ENCODE measurements at places on chromosomes 11 and 22. TPM values are rescaled to one million over a fixed set of nuclear protein-coding genes. Genes with fewer than 3 reads are reported as not detected.

GRCh38 chr11:63680834-63681320 is 423 bp upstream of the RTN3 start:
- DNase-seq: no peak

- no peak for DNase-seq
Measured at GRCh38 chr22:17629641-17630040, 1.1 kb upstream of the ATP6V1E1 start.

The TRIM49 gene
- not detected for total RNA-seq

DNA sequence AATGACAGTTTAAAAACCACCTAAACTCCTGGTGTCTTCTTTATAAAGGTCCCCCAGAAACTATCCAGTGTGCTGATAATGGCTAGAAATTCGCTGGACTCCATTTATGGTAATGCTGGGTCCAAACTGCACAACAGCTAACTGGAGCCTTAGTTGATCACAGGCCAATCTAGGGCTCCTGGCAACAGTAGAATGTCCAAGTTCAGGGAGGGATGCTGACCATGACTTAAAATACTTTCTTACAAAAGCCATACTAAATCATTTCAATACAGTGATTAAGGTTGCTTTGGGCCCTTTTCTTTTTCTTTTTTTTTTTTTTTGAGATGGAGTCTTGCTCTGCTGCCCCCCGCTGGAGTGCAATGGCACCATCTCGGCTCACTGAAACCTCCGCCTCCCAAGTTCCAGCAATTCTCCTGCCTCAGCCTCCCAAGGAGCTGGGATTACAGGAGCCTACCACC is 14.5 kb upstream of the GAB2 start:
- peak; percentile 30 for DNase-seq

- DNase-seq: no peak
Measured at GRCh38 chr11:24161587-24161986, 335.3 kb upstream of the LUZP2 start.

- peak; percentile 7 for DNase-seq
Measured at GRCh38 chr11:17852246-17852645, 117.7 kb downstream of the KCNC1 start.

The UBQLNL gene
- total RNA-seq: not detected

- peak; percentile 83 for DNase-seq
Measured at GRCh38 chr22:19848298-19849224, 6.1 kb downstream of the GNB1L start.

- DNase-seq: peak; percentile 98
Measured at GRCh38 chr11:65711785-65712632, at the start of gene KAT5. KAT5 (plus strand) TSS chr11:65712252; CDS start chr11:65712268, 16 bp downstream.

GRCh38 chr11:14542324-14542723 is 22.1 kb upstream of the PSMA1 start:
- DNase-seq: no peak

The FIBIN gene
- 12.5 TPM for total RNA-seq

The MRGPRE gene
- total RNA-seq: not detected

DNA sequence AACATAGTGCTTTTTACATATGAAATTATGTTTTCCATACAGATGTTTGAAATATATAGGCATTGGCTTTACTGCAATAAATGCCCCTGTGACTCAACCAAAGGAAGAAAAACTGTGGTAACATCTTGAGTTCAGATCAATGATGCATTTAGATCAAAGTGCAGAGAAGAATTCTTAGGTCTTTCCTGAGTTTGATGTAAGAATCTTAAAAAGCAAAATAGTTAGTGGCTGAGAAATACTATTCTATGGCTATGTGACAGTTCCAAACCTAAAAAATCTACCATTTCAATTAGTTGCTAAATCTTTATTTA is 93.7 kb downstream of the SOX6 start:
- no peak for DNase-seq

The ESAM gene
- 0.19 TPM for total RNA-seq

DNA sequence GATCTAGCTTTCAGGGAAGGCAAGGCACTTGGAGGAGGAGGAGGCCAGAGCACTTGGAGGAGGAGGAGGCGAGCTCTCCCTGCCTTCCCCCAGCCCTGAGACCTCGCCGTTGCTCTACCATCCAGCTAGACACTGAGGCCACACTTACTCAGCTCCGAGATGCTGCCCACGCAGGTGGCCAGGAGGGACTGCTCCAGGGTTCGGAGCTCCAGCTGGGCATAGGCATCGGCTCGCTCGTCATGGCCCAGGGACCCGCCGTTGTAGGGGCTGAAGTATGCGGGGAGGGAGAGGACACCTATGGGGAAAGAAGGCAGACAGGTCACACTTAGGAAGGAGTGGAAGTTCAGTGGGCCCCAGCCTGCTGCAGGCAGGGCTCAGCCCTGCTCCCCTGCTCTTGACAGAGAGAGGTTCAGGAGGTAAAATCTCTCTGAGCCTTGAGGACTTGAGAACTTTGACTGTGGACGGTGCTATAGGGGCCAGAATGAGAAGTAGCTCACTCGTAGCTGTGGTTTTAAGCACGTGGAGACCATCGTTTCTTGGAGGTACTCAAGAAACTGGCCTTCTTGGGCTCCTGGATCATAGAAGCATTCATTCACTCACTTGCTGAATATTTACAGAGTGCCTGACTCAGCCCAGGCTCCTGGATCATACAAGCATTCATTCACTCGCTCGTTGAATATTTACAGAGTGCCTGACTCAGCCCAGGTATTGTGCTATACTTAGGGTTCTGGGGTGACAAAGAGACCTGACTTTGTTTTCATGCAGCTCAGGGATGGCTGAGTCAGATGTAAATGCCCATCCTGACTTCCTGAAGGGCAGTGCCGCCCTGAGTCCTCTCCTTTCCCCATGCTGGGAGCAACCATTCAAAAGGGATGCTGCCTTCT is 99.2 kb downstream of the NAT10 start:
- DNase-seq: peak; percentile 69

- no peak for DNase-seq
Measured at GRCh38 chr11:115390441-115390840, 113.8 kb downstream of the CADM1 start.

- no peak for DNase-seq
Measured at GRCh38 chr11:121429556-121429955, 22.6 kb upstream of the SORL1 start.

GRCh38 chr11:115927823-115928329 is 423.7 kb upstream of the CADM1 start:
- DNase-seq: no peak

DNA sequence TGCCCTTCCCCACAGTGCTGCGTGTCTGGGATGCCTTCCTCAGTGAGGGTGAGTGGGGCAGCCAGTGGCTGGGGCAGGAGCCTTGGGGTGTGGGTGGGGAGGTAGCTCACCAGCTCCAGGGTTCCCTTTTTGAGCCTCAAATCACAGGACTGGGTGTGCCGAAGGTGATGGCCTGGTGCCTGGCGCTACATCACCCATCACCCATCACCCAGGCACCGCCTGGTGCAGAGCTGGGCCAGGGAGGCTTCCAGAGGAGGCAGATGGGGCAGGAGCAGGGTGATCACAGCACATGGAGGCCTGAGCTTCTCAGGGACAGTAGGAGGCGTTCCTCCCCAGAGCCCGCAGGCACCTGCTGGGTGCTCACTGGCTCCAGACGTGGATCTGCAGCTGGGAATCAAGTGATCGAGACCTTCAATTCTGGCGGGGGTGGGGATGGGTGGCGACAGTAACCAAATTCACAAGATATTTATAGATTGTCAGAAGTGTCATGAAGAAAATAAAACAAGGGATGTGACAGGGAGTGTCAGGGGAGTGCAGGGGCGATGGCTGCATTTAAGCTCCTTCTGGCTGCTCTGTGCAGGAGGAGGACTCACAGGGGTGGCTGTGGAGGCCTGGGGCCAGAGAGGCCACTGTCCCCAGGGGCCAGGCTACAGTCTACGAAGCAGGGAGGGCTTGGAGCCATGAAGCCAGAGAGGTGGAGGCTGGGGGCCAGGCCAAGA is 3.2 kb downstream of the TBC1D10C start:
- DNase-seq: no peak

The SCN4B gene
- total RNA-seq: 0.32 TPM

The OR5M3 gene
- total RNA-seq: not detected

- peak; percentile 25 for DNase-seq
Measured at GRCh38 chr22:30198152-30198825, 48.3 kb downstream of the LIF start.

The MB gene
- total RNA-seq: not detected

The C11orf24 gene
- total RNA-seq: 58.3 TPM

- DNase-seq: no peak
Measured at GRCh38 chr22:16964366-16964765, 43.7 kb downstream of the GAB4 start.

- DNase-seq: peak; percentile 26
Measured at GRCh38 chr11:11577932-11578911, 43.6 kb downstream of the GALNT18 start.

- no peak for DNase-seq
Measured at GRCh38 chr11:1088927-1089737, 14.5 kb downstream of the MUC2 start.

DNA sequence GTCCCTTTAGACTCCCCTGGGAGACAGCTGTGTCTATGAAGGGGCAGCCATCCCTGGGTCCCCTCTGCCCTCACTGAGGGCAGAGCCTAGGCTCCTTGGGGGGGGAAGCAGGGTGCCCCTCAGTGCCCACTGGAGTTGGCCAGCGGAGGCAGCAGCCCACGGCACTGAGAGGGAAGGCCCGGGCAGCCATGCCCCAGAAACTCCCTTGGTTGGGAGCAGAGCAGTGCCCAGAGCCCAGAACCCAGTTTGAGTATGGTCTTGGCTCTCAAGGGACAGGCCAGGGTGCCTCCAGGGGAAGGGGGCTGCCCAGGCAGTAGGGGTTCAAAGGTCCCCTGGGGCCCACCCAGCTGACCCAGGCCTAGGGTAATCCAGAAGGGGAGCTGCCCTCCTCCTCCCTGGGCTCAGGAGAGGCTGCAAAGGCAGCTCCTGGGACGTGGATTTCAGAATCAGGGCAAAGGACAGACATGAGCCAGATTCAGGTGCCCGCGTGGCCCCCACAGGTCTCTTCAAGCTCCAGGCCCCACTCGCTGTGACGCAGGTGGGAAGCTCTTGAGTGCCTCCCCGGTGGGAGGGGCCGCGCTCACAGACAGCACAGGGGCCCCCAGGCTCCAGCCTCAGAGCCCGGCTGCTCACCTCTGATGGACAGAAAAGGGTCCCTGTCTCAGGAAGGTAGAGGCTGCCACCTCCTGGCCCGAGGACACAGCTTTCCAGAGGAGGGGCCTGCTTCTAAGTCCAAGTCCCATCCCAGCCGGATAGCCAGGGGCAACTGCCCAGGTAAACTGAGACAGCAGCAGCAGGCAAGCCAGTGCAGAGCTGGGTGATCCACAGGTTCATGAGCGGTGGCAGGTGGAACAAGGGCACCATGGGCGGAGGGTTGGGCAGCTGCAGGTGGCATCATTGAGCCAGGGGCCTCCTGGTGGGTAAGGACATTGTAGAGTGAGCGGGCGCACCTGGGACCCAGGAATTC is 2.6 kb downstream of the C11orf21 start:
- DNase-seq: peak; percentile 43

- no peak for DNase-seq
Measured at GRCh38 chr11:32325187-32325586, 110.2 kb downstream of the WT1 start.

DNA sequence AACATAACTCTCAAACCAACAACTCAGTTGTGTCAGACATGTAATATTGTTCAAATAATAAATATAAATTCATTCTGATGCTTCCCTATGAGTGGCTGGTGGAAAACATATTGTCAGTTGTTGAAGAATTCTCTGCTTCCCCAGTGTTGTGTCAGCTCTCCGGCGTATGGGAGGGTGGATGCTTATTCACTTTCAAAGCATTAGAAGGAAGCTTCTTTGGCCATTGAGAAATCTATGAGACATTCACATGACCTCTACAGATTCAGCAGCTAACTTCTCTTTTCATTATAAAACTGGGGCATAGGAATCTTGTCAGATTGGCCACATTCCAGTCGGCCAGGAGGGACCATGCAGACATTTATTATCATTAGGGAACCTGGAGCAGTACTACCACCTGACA is 2.9 kb downstream of the OR51V1 start:
- no peak for DNase-seq

GRCh38 chr11:107307991-107308390 is 149.6 kb downstream of the CWF19L2 start:
- DNase-seq: no peak

- DNase-seq: no peak
Measured at GRCh38 chr11:81857386-81857785, 876.3 kb downstream of the FAM181B start.

The MS4A6E gene
- not detected for total RNA-seq

DNA sequence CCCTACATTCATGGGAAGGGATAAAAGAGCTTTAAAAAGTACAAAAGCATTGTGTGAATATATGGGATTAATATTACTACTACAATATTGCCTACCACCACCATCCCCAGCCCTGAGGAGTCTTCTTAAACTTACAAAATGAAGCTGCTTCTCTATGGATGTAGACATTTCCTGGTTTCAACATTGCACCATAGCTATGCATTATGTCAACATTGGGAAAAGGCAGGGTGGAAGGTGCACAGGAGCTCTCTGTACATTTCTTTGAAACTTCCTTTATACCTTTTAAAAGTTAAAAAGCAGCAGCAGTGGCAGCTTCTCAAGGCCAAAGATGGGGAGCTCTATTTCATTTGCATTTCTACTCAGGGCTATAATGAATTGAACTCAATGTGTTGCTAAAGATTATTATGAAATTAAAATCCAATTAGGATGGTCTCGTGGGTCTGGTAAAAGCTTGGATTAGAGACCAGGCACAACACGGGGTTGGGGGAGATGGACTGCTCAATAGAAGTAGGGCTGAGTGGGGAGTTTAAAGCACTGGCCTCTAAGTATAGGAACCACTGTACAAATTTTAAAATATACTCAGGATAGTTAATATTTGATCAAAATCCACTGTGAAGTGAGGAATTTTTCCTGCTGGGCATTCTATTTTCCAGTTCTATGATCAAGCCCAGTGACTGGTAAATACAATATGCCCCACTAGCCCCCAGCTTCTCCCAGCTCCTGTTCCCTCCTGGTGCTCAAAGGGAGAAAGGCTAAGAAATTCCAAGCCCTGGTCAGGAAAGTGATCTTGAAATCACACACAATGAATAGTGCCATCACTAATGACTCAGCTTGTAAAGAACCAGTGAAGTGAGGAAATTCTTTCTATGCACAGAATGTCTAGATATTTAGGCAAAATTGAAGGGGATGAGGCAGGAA is 362.7 kb upstream of the CCDC90B start:
- DNase-seq: peak; percentile 23

GRCh38 chr11:116871248-116871647 is 33.8 kb upstream of the APOA1 start:
- peak; percentile 68 for DNase-seq

The MAJIN gene
- not detected for total RNA-seq

The UBASH3B gene
- total RNA-seq: 10.3 TPM

The ARHGAP42 gene
- 2.7 TPM for total RNA-seq

Data from MCF 10A (cell line).